ENCODE measurements at places on chromosomes 3 and 15. TPM values are rescaled to one million over a fixed set of nuclear protein-coding genes. Genes with fewer than 3 reads are reported as not detected.

GRCh38 chr15:101500865-101501551 is 11.5 kb upstream of the PCSK6 start:
- no peak for DNase-seq

DNA sequence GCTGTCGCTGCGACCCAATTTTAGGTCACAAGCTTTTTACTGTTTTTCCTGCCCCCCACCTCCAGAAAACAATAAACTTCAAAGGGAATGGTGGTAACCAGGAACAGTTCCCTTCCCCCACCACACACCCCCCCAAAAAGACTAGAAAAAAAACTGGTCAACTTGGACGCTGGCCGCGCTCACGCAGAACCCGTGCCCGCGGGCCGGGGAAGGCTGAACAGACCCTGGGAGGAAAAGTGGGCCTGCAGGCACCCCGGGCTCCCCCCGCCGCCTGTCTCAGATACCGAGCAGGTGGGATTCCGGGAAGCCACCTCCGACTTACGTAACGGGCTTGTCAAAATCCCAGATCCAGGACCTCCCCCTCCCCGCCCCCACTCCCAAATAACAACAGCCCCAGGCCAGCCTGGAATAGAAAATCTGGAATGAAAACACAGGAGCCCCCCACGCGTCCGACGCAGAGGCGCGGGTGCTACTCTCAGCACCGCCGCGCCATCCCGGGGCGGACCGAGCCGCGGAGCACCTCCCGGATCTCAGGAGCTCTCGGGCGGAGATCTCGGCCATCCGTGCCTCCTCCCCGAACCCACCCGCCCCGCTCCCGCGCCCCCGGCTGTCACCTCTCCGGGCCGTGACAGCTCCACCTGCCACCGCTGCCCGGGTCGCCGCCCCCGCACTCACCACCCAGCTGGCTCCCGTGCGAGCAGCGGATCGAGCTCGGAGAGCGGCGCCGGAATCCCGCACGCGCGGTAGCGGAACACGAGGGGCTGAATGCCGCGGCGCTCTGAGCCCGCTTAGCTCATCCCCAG is 557 bp downstream of the DENND4A start:
- DNase-seq = no peak

DNA sequence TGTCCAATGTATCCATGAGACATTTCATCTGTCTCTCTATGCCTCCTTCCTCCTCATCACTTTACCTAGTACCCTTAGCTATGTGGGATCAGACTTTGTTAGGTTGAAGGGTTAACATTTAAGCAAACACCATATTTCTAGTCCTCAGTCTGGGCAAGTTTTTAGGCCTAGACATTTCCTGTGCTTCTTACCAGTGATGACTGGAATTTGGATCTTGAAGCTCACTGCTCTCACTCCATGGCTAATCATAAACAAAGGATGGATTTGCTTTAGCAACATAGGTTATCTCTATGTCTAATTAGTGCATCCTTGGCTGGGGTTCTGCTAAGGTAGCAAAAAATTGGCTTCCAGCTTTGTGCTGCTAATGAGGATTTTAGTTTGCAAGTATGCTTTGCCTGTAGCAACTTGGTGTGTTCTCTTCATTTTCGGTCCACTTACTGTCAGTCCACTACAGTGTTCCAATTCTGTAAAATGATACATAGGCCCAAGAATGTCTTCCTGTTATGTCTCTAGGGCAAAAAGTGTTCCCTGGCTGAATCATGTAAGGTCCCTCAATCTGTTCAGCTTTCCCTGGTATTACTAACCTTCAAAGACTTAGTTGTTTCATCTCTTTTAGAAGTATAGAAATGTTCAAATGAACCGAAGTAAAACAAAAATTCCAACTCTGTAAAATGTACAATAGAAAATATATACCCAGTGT is 615.4 kb downstream of the CADM2 start:
- no peak for DNase-seq

TEX55 gene
- not detected for total RNA-seq

DNA sequence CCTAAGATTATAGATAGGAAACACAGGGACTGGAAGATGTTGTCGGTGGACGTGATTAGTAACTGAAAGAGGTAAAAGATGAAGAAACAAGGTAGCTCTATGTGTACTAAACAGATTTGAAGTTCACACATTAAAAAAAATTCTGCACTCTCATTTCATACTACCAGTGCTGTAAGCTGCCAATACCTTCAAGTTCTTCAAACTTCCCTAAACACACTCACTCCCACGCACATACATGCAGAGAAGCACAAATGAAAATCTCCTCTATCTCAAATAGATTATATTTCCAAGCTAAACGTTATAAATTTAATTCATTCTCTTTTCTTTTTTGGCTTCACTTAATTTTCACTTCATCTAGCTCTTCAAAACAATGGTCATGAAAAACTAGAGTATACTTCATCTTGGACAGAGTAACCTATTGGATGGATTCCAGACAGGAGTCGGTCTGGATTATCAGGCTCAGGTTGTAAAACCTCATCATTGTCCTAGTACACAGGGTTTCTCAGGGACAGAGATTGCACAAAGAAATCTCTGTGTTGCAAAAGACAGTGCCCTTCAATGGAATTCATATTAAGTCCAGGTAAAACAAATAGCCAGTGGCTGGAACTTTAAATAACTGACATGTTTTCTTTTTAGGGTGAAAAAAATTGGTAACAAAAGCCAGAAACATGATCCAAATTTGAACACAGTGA is 408.1 kb upstream of the ZNF385D start:
- DNase-seq = no peak

- DNase-seq = no peak
Measured at GRCh38 chr3:52349131-52349530, 33.0 kb downstream of the DNAH1 start.
